ENCODE measurements at places on chromosomes 13 and 19. TPM values are rescaled to one million over a fixed set of nuclear protein-coding genes. Genes with fewer than 3 reads are reported as not detected.

DNA sequence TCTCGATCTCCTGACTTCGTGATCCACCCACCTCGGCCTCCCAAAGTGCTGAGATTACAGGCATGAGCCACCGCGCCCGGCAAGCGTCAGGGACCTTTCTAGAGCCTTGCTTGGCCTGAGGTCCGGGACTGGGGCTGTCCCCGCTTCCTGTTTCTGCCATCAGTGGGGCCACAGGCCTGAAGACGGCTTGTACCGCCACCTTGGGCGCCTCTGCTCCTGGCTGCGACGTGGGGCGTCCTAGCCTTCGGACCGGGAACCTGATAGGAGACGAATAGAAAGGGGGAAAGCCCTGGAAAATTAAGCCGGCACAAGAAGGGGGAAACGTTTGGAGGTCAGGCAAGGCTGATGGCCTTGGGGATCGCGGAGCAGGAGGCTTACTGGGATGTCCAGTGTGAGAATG is 35.1 kb downstream of the RNF6 start:
- no peaks in the 10 kb centered on the region for H3K27me3 ChIP-seq
- H3K4me1 ChIP-seq: peaks cover 24% of the 10 kb centered on the region
- peak; percentile 30 for DNase-seq
- peak overlapping the region; percentile 16 for H3K4me3 ChIP-seq
- H3K27ac ChIP-seq: peak overlapping the region; percentile 70

- DNase-seq: no peak
- no peaks in the 10 kb centered on the region for H3K27me3 ChIP-seq
- no peak overlapping the region for H3K27ac ChIP-seq
- no peak overlapping the region for H3K4me3 ChIP-seq
- H3K4me1 ChIP-seq: no peaks in the 10 kb centered on the region
- no peaks in the 10 kb centered on the region for H3K36me3 ChIP-seq
These were observed 21.4 kb downstream of the LCP1 start for GRCh38 chr13:46160471-46161066.

The CRX gene
- not detected for total RNA-seq

The GPI gene
- total RNA-seq: 336 TPM

The GSX1 gene
- not detected for total RNA-seq

- no peak overlapping the region for H3K4me3 ChIP-seq
- no peaks in the 10 kb centered on the region for H3K4me1 ChIP-seq
- H3K27me3 ChIP-seq: no peaks in the 10 kb centered on the region
- DNase-seq: peak; percentile 54
- no peaks in the 10 kb centered on the region for H3K36me3 ChIP-seq
- H3K27ac ChIP-seq: no peak overlapping the region
These were observed 62.4 kb downstream of the SERTM1 start for GRCh38 chr13:36736119-36736726.

DNA sequence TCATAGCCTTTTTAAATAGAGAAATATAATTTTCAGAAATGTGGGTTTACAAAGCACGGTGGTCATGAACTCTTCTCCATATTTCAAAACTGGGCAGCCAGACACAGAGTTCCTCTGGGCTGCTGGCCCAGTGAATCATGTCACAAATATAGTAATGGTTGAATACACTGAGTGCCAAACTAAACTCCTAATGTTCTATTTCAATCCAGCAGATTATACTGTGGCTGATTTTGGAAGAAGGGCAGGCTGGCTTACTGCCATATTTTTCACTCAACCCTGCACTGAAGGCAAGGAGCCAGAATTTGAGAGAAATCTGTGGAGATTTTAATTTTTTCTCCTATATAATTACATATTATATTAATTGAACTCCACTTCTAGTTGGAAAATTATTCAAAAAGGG is 17.0 kb upstream of the PRR20A start:
- no peaks in the 10 kb centered on the region for H3K36me3 ChIP-seq
- no peaks in the 10 kb centered on the region for H3K4me1 ChIP-seq
- H3K4me3 ChIP-seq: no peak overlapping the region
- no peaks in the 10 kb centered on the region for H3K27me3 ChIP-seq
- no peak overlapping the region for H3K27ac ChIP-seq

DNA sequence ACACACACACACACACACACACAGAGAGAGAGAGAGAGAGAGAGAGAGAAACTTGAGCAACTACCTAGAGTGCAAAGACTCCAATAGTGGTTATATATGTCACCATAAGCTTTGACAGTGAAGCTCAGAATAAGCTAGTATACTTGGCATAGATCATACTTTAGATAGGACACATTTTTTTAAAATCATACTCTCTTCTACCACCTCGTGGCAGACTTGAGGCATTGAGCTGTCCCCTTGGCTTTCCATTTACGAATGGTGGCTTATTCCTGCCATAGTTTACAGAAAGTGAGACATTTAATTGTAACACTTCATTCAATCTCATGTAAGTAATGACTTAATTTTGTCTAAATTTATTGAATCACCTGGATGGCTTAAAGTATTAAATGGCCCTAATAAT is 108.2 kb downstream of the EDNRB start:
- H3K27me3 ChIP-seq: no peaks in the 10 kb centered on the region
- no peaks in the 10 kb centered on the region for H3K36me3 ChIP-seq
- H3K4me1 ChIP-seq: no peaks in the 10 kb centered on the region
- DNase-seq: no peak

DNA sequence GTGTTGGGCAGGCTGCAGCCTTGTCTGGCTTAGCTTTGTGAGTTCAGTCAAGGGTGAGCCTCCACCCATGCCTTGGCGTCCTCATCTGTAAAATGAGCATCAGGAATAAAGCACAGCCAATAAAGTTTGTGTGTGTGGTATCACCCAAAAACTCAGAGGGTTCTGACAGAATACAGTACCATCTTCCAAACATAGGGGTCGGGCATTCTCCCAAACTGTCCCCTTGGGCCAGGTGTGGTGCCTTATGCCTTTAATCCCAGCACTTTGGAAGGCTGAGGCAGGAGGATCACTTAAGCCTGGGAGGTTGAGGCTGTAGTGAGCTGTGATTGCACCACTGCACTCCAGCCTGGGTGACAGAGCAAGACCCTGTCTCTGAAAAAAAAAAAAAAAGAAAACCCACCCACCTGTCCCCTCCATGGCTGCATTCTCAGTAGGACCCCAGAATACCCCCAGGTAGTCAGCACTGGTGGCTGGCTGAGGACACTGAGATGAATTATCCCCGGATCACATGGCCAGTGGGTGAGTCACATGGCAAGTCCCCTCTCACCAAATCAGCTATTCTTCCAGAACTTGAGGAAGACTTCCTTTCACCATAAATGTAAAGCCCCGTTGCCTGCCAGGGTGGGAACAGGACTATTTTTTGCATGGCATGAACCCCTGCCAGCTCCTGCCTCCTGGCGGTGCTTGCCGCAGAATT is 18.6 kb downstream of the POP4 start:
- H3K27ac ChIP-seq: no peak overlapping the region
- H3K4me3 ChIP-seq: no peak overlapping the region
- H3K36me3 ChIP-seq: no peaks in the 10 kb centered on the region
- DNase-seq: no peak

GRCh38 chr13:99426426-99426825 is 74.8 kb upstream of the TM9SF2 start:
- no peak for DNase-seq
- no peaks in the 10 kb centered on the region for H3K36me3 ChIP-seq
- H3K27me3 ChIP-seq: no peaks in the 10 kb centered on the region
- H3K4me3 ChIP-seq: no peak overlapping the region
- no peaks in the 10 kb centered on the region for H3K4me1 ChIP-seq
- H3K27ac ChIP-seq: no peak overlapping the region

The CEACAM19 gene
- 3.1 TPM for total RNA-seq

The C19orf18 gene
- total RNA-seq: not detected

GRCh38 chr13:114279758-114280355 is 1.5 kb upstream of the UPF3A start:
- no peak overlapping the region for H3K4me3 ChIP-seq
- peak overlapping the region; percentile 98 for H3K27ac ChIP-seq
- no peak for DNase-seq

- H3K27me3 ChIP-seq: no peaks in the 10 kb centered on the region
- no peaks in the 10 kb centered on the region for H3K4me1 ChIP-seq
- no peak overlapping the region for H3K27ac ChIP-seq
- DNase-seq: no peak
These were observed 345.3 kb downstream of the SLITRK1 start for GRCh38 chr13:83536941-83537340.

GRCh38 chr19:43507880-43508279 is 3.3 kb upstream of the PHLDB3 start:
- no peak overlapping the region for H3K4me3 ChIP-seq
- no peaks in the 10 kb centered on the region for H3K36me3 ChIP-seq
- no peak for DNase-seq
- H3K27me3 ChIP-seq: no peaks in the 10 kb centered on the region
- no peak overlapping the region for H3K27ac ChIP-seq

GRCh38 chr13:43019811-43020210 is 3.6 kb upstream of the DNAJC15 start:
- no peaks in the 10 kb centered on the region for H3K36me3 ChIP-seq
- peaks cover 6% of the 10 kb centered on the region for H3K4me1 ChIP-seq
- H3K27ac ChIP-seq: no peak overlapping the region
- no peaks in the 10 kb centered on the region for H3K27me3 ChIP-seq

GRCh38 chr13:111859354-111860230 is 207.4 kb upstream of the SOX1 start:
- H3K4me3 ChIP-seq: no peak overlapping the region
- DNase-seq: no peak
- no peaks in the 10 kb centered on the region for H3K4me1 ChIP-seq
- H3K36me3 ChIP-seq: no peaks in the 10 kb centered on the region

The OCEL1 gene
- 34.0 TPM for total RNA-seq

GRCh38 chr13:45807520-45808099 is 43.9 kb downstream of the SIAH3 start:
- no peak overlapping the region for H3K27ac ChIP-seq
- no peak overlapping the region for H3K4me3 ChIP-seq
- H3K36me3 ChIP-seq: no peaks in the 10 kb centered on the region
- no peaks in the 10 kb centered on the region for H3K27me3 ChIP-seq
- no peaks in the 10 kb centered on the region for H3K4me1 ChIP-seq
- DNase-seq: peak; percentile 48

GRCh38 chr13:105193026-105193425 is 1342.4 kb downstream of the EFNB2 start:
- H3K36me3 ChIP-seq: no peaks in the 10 kb centered on the region
- no peak overlapping the region for H3K27ac ChIP-seq
- no peaks in the 10 kb centered on the region for H3K4me1 ChIP-seq

Measured in adrenal gland (tissue), 19 donors.